ENCODE measurements at places on chromosomes 4 and X.

- no peak for DNase-seq
Measured at GRCh38 chr4:109912706-109913595, at the start of gene EGF. Gene EGF, plus strand, starts transcription at chr4:109912883. Its CDS starts 453 bp downstream, at chr4:109913336.

DNA sequence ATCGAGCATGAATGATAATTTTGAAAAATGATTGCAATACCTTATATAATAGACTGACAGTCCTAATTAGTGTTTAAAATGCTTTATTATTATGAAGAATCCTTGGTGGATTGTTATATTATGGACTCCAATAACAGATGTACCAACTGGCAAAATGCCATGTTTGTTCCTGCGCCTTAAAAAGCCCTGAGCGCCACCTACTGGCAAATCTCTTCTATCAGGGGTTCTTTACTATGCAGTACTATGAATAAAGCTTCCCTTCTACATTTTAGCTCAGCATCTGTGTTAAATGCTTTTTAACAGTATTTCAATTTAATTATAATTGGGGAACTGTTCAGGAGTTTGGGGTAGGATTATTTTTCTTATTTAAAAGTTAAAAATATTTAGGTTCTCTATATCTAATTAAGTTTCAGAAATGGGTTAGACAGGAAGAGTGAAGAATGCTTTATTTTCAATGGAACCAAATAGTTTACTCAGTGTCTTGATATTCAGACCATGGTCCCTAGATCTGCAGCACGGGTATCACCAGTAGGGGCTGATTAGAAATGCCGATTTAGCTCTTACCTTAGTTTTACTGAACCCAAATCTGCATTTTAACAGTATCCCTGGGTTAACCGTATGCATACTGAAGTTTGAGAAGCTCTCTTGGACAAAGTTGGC, 20.0 kb downstream of the CFAP97 start:
- peak; percentile 92 for DNase-seq

DNA sequence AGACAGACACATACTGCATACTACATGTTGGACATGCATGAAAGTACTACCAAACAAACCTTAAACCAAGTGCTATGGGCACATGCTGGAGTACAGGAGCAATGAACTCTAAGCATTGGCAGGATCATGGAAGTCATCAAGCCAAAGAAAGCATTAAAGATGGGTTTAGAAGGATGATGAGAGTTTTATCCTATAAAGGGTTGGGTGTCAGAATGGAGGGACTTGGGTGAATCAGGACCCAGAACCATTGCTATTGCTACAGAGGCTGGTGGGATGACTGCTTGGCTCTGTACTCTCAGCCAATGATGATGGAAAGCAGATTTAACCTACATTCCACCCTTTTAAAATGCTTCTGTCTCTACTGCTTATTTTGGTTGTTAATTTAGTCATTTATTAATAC, 233.9 kb upstream of the EDA2R start:
- peak; percentile 100 for DNase-seq

GRCh38 chr4:159414305-159414704, 311.4 kb downstream of the RAPGEF2 start:
- no peak for DNase-seq

GRCh38 chr4:113832803-113833202, 71.3 kb upstream of the CAMK2D start:
- no peak for DNase-seq

- DNase-seq = no peak
Measured at GRCh38 chr4:70197842-70198241, 2.3 kb downstream of the ODAM start.

GRCh38 chr4:7198440-7199128, 6.2 kb downstream of the SORCS2 start:
- no peak for DNase-seq

DNA sequence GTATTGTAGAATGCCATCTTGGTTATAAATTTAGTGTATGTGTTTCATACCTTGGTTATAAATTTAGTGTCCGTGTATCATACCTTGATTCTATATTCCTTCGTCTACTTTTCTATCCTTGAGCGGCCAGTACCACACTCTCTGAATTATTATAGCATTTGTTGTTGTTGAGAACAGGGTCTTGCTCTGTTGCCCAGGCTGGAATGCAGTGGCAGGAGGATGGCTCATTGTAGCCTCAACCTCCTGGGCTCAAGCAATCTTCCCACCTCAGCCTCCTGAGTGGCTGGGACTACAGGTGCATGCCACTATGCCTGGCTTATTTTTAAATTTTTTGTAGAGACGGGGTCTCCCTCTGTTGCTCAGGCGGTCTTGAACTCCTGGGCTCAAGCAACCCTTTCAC, 50.1 kb downstream of the FAM193A start:
- no peak for DNase-seq

GRCh38 chr4:109041463-109042360, 260.7 kb downstream of the COL25A1 start:
- no peak for DNase-seq

- DNase-seq = no peak
Measured at GRCh38 chr4:172950990-172951389, 217.6 kb upstream of the GALNT7 start.

GRCh38 chr4:71635139-71635748, 148.6 kb downstream of the GC start:
- peak; percentile 21 for DNase-seq

GRCh38 chr4:147173797-147174432, 228.3 kb upstream of the TTC29 start:
- DNase-seq = no peak

- no peak for DNase-seq
Measured at GRCh38 chr4:127503111-127503510, 129.6 kb upstream of the INTU start.

DNA sequence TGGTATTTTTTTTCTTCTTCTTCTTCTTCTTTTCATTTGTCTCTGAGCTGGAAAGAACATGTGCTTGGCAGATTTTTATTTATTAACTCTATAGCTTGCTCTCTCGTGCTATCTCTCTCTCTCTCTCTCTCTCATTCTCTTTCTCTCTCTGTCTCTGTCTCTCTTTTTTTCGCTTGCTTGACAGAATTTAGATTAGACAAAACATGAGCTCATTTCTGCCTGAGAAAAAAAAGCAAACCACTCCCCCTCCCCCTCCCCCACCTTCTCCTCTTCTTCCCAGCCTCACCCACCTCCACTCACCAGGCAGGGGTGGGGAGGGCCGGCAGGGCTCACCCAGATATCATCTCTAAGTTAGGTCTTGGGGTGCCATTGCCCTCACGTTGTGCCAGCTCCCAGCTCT, 81.5 kb downstream of the PJA1 start:
- no peak for DNase-seq

DNA sequence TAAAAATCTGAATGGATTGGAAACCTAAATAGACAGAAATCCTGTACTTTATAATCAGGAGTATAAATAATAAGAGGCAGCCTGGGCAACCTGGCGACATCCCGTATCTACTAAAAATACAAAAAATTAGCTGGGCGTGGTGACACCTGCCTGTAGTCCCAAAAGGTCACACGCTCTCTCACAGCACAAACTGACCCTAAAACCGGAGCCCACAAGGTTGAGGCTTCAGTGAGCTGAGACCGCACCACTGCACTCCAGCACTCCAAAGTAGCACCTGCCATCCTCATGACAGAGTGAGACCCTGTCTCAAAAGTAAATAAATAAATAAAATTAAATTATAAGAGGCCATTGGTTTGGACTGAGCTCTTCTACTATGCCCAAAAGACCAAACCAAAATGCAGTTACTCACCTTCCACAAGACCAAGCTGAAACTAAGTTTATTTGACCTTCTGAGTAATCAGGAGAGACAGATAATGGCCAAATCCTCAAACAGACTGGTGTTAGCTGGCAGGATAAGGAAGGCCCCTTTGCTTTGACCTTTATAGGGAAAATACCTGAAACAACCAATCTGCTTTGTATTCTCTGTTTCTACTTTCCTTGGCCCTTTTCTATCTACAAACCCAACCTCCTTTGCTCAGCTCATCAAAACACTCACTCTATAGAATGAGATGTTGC, 3.2 kb upstream of the GRSF1 start:
- no peak for DNase-seq

- no peak for DNase-seq
Measured at GRCh38 chr4:175946472-175947116, 119.0 kb upstream of the WDR17 start.

DNA sequence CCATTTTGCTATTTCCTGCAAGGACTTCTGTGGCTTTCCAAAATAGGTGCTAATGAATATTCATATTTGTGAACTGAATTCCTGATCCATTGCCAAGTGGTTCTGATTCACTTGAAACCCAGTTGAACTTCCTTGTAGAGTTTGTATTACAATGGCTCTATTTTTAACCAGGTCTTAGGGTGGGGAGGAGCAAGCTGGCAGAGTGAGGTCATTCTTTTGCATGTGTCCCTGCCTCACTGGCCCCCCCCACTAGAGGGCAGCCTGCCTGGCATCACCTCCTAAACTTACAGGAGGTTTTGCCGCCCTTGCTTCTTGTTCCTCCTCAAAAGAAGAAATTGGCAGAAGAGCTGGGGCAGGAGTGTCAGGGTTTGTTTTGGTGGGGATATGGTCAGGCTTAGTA, 10.5 kb downstream of the PTTG2 start:
- no peak for DNase-seq

DNA sequence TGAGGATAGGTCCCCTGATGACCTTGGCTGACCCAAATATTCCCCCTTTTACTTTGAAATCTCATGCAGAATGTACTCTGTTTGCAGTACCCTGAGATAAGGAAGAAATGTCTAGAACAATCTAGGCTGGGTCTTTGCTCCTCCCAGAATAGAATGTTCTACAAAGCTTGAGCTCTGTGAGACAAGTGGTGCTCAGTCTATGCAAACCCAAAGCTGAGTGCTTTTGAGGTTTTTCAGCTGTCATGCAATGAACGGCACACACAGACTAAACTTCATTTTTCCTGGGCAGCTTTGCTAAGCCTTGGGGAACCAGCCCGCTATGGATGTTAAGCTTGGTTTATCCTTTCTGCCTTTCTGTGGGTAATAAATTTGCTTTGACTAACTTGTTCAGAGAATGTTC, 513.6 kb downstream of the FAT4 start:
- no peak for DNase-seq

DNA sequence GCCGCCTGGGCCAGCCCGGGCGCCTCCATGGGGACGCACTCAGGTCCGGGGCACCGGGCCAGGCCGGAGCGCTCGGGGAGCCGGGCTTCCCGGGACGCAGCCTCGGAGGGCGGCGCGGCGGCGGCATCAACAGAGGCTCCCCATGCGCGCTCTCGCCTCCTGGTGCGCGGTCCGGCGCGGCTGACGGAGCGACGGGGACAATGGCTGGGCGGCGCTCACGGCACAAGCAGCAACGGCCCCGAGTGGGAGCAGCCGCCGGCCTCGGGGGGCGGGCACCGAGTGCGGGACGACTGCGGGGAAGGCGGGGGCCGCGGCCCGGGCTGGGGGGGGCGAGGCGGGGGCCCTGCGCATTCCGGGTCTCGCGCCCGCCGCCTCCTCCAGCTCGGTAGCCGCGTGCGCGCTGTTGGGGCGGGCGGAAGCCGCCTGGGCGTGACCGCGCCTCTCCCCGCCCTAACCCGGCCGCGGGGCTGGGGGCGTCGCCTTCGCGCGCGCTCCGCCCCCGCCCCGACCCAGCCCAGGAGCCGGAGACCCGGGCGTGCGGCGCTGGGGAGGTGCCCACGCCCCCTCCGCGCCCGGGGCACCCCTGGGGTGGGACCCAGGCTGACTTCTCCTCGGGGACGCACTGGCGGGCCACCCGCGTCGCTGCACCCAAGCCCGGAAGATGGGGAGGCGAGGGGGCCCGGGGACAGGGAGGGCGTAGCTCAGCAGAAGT, at the start of gene PRKX:
TSS of gene PRKX (minus strand) at position 425 of the 712 bp plus-strand sequence. CDS start at position 29, 396 bp downstream.
- no peak for DNase-seq

- DNase-seq = peak; percentile 36
Measured at GRCh38 chr4:169311643-169312365, 41.0 kb upstream of the SH3RF1 start.

DNA sequence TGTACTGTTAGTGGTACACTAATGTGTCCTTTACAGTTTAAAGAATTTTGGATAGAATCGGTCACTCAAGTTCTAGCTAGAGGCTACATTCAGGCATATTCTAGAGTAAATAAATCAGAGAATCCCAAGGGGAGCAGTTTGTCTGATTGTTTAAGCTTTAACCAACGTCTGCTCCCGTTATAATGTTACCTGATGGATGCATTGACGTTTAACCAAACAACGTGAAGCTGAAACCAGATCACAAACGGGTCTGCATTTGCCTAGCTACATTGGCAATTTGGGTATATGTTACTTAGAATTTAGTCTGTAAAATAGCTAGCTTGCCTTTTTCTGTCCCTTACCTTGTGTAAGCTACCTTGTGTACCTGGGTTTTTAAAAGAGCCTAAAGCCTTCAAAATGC, 1.6 kb downstream of the PI4K2B start:
- DNase-seq = no peak

GRCh38 chr4:183797445-183798300, 107.4 kb upstream of the STOX2 start:
- no peak for DNase-seq

- DNase-seq = no peak
Measured at GRCh38 chr4:125750399-125750798, 435.6 kb downstream of the FAT4 start.

DNA sequence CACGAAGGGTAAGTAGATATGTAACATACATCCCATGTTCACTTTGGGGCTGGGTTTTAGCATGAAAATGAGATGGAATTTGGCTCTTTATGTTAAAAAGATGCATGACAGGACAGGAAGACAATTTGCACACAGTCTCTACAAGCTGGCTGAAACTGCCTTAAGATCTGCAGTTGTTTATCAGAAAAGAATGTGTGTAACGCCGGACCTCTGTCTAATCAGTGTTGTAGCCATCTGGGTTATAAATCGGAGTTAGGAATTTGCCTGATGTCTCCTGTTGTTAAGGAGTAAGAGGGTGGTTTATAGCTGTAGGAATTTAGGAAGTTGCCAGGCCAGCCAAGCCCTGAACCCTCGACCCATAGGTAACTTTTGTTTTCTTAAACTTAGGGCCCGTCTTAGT, 562.9 kb upstream of the FAT1 start:
- no peak for DNase-seq

DNA sequence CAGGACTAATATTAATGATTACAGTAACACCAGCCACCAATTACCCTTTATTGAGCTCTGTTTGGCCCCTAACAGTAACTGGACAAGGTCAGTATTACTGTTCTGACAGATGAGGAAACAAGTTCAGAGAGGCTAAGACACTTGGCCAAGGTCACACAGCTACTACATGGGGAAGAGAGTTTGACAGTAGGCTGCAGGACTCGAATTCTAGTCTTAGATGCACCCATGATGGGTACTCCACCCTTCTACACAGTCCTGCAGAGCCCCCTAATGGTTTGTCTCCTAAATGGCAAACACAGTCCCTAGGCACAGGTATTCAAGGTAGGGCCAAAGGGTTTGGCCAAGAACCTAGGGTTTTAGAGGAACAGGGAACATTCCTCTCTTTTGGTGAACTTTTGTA, 93.9 kb downstream of the NSUN7 start:
- peak; percentile 17 for DNase-seq

GRCh38 chr4:102809190-102809589, 18.2 kb downstream of the UBE2D3 start:
- DNase-seq = no peak

GRCh38 chrX:68676335-68676734, 28.9 kb downstream of the STARD8 start:
- DNase-seq = no peak

DNA sequence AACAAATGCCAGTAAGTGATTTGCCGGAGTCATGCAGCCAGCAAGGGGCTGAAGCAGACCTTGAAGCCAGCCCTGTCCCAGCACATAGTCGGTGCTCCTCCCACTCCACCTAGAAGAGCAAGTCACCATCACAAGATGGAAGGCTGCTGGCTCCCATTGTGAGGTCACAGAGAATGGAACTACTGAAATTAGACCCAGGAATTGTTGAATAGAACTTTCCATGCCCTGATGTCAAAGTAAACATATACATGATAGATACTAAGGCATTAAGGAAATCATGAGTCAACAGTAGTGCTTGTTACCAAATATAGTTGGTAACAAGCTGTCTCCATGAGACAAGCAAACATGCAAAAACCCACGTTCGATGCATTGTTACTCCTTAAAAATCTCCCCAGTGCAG, 177.1 kb upstream of the MID1 start:
- no peak for DNase-seq

Data from NCI-H1694 treated with DMSO at 0.1 percent for 48 hours (cell line).